Fibroblast of pulmonary artery (primary cell): ENCODE measurements at places on chromosomes 3 and 15.

- no peak for DNase-seq
Measured at GRCh38 chr15:93052090-93052879, 36.7 kb downstream of the RGMA start.

DNA sequence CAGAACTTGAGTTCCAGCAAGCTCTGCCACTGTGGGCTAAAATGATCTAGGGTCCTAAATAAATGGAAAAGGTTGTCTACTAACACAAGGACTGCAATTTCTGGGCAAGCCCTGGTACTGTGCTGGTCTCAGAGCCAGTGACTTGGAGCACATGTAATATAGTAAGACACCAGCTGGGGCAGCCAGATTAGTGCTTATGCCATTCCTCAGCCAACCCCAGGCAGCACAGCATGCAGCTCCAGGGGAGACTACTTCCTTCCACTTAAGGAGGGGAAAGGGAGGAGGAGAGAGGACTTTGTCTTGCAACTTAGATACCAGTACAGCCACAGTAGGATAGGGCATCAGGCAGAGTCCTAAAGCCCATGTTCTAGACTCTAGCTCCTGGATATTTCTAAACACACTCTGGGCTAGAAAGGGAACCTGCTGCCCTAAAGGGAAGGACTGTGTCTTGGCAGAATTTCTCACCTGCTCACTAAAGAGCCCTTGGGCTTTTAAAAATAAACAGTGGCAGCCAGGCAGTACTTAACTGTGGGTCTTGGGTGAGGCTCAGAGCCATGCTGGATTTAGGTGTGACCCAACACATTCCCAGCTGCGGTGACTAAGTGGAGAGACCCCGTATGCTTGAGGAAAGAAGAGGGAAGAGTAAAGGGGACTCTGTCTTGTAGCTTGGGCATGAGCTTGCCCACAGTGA lies 223.7 kb upstream of the BCHE start:
- no peak for DNase-seq

- no peak for DNase-seq
Measured at GRCh38 chr15:92053753-92054316, 200.3 kb downstream of the SLCO3A1 start.

- no peak for DNase-seq
Measured at GRCh38 chr3:167095976-167096375, 284.1 kb downstream of the ZBBX start.

DNA sequence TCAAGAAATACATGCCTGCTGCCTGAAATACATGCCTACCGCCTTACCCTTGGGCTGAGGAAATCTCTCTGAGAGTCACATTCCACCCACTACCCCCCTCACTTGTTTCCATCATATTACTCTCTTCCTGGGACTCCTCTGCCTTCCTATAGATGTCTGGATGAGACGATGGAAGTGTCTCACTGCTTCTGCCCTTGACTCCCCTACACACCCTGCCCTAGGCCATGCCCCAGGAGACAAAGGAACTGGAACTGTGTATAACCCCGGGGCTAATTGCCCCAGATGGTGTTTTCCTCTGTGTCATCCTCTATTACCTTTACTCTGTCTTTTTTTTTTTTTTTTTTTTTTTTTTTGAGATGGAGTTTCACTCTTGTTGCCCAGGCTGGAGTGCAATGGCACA lies 102.0 kb downstream of the GTPBP8 start:
- no peak for DNase-seq
